HuH-7.5 (cell line): ENCODE measurements at places on chromosomes 1 and 21.

GRCh38 chr21:42369821-42370220 is 3.5 kb upstream of the TFF1 start:
- no peak for DNase-seq

DNA sequence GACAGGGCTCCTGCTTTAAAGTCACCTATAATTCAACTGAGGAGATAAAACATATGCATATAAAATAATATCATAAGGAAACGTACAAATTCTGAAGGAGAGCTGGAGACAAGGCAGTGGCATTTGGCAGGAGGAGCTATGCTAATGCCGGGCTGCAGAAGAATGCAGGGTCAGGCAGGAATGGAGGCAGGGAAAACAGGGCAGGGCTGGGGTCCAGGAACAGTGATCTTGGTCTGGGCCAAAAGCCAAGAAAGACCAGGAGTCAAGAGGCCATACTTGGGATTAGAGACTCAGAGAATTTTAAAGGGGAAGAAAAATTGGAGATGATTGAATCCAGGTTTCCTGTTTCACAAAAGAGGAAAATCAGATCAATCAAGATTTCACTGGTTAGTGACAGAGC is 20.0 kb upstream of the BRDT start:
- DNase-seq = no peak

DNA sequence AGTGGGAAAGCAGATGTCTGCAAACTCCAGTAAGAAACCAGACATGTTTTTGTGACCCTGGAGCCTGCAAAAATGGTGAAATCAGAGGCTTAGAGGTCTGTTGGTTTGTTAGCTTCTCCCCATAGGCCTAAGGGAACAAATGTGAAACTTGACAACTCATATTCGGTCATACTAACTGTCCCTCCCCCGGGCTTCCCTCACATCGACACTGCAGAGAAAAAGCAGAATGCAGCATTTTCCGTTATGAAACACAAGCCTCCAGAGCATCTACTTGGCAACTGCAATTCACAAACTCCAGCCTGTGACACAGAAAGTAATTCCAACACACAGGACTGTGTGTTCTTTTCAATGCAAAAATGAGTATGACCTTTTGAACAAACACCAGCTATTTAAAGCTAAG is 3.7 kb downstream of the KCNA2 start:
- no peak for DNase-seq

DNA sequence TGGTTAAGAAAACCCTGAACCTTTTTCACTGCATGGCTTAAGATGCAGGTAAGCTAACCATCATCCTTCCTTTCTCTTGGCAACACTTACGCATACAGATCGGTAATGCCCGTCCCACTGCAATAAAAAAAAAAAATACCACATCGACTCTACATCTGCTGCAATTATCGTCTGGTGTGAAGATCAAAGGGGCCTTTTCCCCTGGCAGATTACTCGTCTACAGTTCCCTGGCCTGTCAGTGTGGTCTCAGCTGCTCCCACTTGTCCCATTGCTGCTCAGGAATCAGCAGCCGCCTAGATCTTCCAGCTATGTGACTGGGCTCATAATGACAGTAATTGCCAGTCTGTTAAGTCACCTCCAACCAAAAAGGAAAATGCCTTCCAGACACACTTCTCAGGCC is 133.1 kb downstream of the SETD4 start:
- DNase-seq = no peak

DNA sequence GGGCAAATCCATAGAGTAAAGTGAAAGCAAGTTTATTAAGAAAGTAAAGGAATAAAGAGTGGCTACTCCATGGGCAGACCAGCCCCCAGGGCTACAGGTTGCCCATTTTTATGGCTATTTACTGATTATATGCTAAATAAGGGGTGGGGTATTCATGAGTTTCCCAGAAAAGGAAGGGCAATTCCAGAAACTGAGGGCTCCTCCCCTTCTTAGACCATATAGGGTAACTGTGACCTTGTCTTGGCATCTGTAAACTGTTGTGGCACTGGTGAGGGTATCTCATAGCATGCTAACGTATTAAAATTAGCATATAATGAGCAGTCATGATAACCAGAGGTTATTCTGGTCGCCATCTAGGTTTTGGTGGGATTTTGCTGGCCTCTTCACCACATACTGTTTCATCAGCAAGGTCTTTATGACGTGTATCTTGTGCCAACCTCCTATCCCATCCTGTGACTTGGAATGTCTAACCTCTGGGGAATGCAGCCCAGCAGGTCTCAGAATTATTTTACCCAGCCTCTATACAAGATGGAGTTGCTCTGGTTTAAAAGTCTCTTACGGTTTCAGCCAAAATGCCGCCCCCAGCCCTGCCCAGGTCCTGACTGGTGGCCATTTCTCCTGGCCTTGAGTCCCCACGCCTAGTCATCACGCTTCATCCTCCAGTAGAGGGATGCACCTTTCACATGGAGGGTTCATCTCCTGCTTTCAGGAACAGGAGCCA is 982 bp upstream of the TRIM17 start:
- DNase-seq = no peak

DNA sequence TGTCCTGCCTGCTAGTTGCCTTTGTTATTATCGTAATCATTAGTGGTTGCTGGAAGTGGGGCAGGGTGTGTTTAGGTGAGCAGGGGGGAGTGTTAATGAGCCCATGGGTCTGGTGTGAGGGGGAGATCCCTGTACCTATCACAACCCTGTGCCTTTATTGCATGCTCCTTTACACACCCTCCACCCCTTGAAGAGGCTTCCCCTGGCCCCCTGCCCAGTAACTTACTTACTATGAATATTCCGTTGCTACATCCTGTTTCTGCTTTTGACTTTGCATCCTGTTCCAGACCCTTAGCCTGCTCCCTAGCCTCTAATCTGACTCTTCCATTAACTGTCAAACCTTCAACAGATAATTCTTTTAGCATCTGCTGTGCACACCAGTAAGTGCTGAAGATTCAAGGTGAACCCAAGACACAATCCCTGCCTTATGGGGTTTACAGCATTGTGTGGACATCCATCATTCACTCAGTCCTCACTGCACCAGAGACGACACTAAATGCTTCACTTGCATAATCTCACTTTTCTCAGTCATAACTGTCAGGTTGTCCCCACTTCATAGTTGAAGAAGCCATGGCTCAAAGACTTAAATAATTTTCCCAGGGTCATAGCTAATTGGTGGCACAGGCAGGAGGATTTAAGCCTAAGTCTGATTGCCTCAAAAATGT is 47.9 kb downstream of the CDC7 start:
- DNase-seq = no peak

GRCh38 chr21:41900401-41900800 is 21.3 kb upstream of the PRDM15 start:
- DNase-seq = no peak

GRCh38 chr1:178575611-178576361 is 62.9 kb downstream of the TEX35 start:
- DNase-seq = no peak

- DNase-seq = no peak
Observed at GRCh38 chr1:159921251-159921650, 4.1 kb downstream of the TAGLN2 start.

GRCh38 chr1:240465531-240465940 is 146.4 kb downstream of the GREM2 start:
- no peak for DNase-seq

- no peak for DNase-seq
Observed at GRCh38 chr1:226982451-226983177, 42.5 kb downstream of the COQ8A start.

DNA sequence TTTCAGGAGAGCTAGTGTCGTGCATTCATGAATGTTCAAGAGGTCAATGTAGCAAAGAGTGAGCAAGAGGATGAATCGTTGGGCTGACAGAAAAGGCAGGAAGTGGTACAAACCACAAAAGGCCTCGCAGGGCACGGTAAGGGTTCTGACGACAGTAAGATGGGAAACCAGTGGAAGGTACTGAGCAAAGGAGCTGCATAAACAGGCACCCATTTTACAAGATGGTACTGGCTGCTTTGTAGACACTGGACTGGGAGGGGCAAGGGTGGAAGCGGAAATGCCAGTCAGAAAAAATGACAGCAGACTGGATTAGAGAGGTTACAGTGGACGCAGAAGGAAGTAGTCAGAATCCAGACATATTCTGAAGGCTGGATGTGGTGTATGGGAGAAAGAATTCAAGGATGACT is 123.5 kb downstream of the PTPN14 start:
- no peak for DNase-seq

DNA sequence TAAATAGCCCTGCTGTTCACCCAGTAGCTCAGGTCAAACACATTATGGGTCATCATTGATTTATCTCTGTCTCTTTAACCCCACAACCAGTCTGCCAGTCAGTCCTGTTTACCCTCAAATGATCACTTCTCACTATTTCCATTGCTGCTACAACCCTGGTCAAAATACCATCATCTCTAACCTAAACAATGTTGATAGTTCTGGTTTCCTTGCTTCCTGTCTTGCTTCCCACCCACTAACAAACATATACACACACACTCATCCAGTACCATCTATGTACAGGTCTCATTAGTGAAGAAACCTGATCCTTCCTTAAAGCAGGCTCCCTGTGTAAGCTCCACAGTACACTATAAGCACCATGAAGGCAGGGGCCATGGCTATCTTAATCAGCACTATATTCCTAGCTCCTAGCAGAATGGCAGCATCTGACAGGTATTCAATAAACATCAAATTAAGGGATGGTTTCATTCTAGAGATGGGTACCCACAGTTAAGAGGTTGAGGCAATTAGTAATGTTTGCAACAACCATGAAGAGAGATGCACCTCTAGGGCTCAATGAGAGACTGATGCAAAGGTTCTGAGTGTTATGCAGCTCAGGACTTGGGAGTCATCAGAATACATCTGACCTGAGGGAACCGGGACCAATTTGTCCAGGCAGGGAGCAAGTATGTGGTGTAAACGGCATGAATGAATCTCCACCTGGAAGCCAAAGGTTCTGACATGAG is 10.0 kb upstream of the TGFBR3 start:
- no peak for DNase-seq

DNA sequence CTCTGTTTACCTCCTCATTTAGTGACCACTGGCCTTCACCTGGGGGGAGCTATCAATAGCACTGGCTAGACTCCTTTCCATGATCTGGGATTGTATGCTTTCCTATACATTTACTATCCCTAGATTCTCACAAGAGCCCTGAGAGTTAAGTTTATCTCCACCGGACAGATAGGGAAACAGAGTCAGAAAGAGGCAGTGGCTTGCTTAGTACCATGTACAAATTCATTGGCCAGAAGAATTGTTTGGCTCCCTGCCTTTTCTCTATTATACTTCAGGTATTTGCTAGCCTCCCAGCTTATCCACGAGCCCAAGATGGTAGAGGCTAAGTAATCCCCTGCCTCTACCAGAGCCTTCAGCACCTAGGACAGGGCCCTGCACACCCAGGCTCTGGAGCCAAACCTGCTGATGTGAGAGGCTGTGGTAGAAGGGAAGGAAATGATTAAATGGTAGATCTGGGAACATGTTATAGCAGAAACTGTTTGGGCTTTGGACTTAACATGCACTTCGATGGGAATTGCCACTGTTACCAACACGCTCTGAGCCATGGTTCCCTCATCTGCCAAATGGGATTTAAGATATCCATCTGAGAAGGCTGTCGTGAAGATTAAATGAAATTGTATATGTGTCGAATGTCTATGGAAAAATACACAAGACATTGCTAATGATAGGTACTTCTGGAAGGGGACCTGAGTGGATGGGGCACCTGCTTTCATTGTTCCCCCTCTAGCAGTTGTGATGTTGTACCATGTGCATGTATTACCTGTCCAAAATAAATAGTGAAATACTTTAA is 3.1 kb upstream of the BLACAT1 start:
- peak; percentile 57 for DNase-seq

DNA sequence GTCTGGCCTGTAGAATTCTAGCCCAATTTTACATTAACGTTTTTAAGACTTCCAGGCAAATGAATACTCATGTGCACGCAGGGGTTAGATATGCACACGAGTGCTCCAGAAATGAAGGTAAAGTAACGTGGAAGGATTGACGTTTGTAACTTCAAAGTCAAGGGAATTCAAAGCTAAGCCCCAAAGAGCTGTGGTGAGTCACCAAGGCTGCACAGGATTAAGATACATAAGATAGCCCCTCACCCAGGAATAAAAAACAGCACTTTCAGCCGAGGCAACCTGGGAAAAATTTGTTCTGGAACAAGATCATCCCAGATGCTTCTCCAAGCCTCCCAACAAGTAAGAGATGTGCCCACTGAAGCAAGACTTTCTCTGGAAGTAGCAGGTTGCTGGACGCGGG is 259.6 kb upstream of the PLXNA2 start:
- no peak for DNase-seq

DNA sequence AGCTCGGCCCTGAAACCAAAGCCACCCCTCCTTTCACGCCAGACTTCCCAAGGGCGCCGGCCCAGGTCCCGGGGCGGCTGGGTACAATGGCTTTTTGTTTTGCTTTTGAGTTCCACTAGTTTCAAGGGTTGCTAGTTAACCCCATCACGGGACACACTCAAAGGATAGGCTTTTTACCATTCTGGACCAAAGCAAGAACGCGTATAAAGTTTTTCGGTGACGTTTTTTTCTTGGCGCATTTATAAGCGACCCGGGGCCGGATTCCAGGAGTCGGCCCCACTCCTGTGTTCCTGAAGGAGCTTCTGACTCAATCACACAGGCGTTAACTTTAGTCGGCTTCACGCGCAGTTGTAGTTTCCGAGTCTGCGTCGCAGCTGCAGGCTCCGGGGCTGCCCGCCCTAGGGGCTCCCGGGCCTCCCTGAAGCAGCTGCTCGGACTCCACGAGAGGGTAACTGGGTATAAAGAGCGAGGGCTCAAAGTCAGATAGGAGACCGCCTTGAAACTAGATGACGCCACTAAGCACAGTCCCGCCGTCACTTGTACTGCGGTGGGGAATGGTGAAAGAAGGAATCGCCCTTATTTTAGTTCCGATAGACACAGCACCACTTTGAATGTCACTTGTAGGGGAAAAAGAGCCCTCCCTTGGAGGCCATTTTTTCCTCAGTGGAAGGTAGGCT is 707 bp upstream of the KLHL21 start:
- no peak for DNase-seq

- DNase-seq = no peak
Observed at GRCh38 chr1:236975461-236975860, 28.8 kb downstream of the MT1HL1 start.

DNA sequence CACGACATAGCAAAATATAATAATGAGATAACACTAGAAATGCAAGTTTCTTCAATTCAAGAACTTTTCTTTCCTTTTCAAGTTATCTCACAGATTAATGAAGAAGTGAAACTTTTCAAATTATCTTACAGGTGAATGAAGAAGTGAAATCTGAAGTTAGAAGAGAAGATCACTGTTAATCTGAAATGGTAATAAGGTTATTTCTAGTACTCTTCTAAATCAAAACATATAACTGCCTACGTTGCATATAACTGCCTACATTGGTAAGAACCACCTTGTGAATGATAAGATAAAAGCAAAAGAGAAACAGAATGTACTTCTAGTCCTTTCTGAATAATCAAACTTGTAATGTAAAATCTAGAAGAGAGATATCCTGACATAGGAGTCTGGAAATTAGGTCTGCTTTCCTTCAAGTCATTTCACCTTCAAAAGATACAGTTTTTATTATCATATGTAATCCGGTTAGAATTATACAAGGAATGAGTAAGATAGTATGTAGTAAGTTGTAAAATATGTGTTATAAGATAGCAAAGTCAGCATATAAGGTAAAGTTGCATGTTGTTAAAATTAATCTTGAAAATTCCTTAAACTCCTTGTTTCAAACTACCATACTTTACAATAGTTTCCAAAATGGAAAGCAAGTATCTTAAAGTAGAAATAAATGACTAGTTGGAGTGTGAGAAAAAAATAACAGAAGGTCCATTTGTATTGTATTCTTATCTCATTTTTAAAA is 522.4 kb upstream of the ZRANB2 start:
- DNase-seq = no peak

- no peak for DNase-seq
Observed at GRCh38 chr1:223022641-223023473, 120.2 kb downstream of the TLR5 start.
